ENCODE measurements at places on chromosomes 16 and 17.
A peak's percentile ranks its signal among the peaks of the same experiment; 100 is the strongest.

DNA sequence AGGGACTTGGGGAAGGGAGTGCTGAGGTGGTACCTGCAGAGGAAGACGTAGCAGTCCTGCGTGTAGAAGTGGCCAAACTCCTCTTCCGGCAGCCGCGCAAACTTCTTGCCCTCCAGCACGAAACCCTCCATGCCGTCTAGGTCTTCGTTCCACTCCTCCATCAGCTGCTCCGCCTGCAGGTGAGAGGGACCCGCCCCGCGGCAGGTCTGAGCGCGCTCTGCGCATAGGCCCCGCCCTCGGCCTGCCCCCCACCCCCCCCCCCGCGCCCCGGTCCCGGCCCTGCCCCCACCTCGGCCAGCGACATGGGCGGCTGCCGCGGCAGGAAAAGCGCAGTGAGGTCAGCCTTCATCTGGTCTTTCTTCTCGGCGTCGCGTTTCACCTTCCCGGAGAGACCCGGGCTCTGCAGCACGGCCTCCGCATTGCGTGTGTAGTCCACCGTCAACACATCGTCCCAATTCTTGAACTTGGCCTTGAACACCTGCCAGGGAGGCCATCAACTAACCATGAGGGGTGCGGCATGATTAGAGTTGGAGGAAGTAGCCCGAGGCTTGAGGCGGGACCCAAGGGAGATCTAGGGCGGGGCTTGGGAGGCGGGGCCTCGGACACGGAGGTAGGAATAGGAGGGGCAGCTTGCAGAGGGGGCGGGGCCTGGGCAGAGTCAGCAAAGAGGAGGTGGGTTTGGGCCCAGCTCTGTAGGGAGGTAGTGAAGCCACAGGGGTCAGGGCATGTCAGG is 11.5 kb downstream of the FLII start:
- peak; percentile 57 for DNase-seq

GRCh38 chr17:2138761-2139160 is 83.9 kb downstream of the HIC1 start:
- peak; percentile 31 for DNase-seq

- no peak for DNase-seq
These were observed 22.9 kb downstream of the FOXK2 start for GRCh38 chr17:82542439-82542838.

- DNase-seq = peak; percentile 18
These were observed 46.7 kb downstream of the C17orf67 start for GRCh38 chr17:56786989-56787482.

- peak; percentile 28 for DNase-seq
These were observed 122.1 kb downstream of the SKAP1 start for GRCh38 chr17:48307814-48308411.

Measured in uterus (tissue), 4 donors.